Testis (tissue), 5 donors: ENCODE measurements at places on chromosomes 11 and 22. TPM values are rescaled to one million over a fixed set of nuclear protein-coding genes. Genes with fewer than 3 reads are reported as not detected.

Gene PLAAT2
- 0.43 TPM for total RNA-seq

Gene ISX
- not detected for total RNA-seq

Gene PATE2
- total RNA-seq: 1.7 TPM

Gene IFITM1
- 93.3 TPM for total RNA-seq

Gene MUC5AC
- 0.62 TPM for total RNA-seq

Gene DCDC1
- total RNA-seq: 23.7 TPM

Gene KRTAP5-2
- not detected for total RNA-seq

Gene APOBEC3C
- total RNA-seq: 58.4 TPM

Gene PCF11
- total RNA-seq: 100.0 TPM

Gene P2RX3
- total RNA-seq: 3.3 TPM

- H3K36me3 ChIP-seq: no peaks in the 10 kb centered on the region
- H3K4me1 ChIP-seq: peaks cover 5% of the 10 kb centered on the region
- no peak overlapping the region for H3K27ac ChIP-seq
- no peaks in the 10 kb centered on the region for H3K27me3 ChIP-seq
- no peak for DNase-seq
- H3K4me3 ChIP-seq: no peak overlapping the region
These were observed 61.9 kb downstream of the C11orf58 start for GRCh38 chr11:16800382-16800781.

DNA sequence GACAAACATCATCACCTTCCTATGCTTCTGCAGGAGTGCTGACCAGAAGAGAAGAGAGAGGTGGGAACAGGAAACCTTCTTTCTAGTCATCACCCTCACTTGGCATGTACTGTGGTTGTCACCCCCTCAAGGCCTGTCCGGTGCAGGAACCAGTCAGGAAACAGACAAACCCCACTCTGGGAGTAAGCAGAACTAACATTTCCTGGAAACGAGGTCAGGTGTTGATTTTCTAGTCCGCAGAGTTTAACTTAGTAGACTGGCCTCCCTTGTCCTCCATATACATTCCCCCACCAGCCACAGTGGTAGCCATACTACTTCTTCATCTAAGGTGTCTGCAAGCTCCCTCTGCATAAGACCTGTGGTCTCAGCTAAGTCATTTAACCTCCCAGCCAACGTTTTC, 80.7 kb upstream of the NCAM1 start:
- no peak overlapping the region for H3K27ac ChIP-seq
- H3K36me3 ChIP-seq: no peaks in the 10 kb centered on the region
- H3K4me3 ChIP-seq: no peak overlapping the region

GRCh38 chr11:46554213-46555147, 39.3 kb downstream of the AMBRA1 start:
- no peaks in the 10 kb centered on the region for H3K36me3 ChIP-seq
- peak overlapping the region; percentile 48 for H3K27ac ChIP-seq
- H3K4me1 ChIP-seq: peaks cover 14% of the 10 kb centered on the region

GRCh38 chr11:75562836-75563484, 907 bp downstream of the SERPINH1 start:
- peak; percentile 30 for DNase-seq
- peak overlapping the region; percentile 99 for H3K27ac ChIP-seq
- H3K36me3 ChIP-seq: no peaks in the 10 kb centered on the region
- no peaks in the 10 kb centered on the region for H3K27me3 ChIP-seq
- H3K4me3 ChIP-seq: peak overlapping the region; percentile 94
- H3K4me1 ChIP-seq: peaks cover 65% of the 10 kb centered on the region

DNA sequence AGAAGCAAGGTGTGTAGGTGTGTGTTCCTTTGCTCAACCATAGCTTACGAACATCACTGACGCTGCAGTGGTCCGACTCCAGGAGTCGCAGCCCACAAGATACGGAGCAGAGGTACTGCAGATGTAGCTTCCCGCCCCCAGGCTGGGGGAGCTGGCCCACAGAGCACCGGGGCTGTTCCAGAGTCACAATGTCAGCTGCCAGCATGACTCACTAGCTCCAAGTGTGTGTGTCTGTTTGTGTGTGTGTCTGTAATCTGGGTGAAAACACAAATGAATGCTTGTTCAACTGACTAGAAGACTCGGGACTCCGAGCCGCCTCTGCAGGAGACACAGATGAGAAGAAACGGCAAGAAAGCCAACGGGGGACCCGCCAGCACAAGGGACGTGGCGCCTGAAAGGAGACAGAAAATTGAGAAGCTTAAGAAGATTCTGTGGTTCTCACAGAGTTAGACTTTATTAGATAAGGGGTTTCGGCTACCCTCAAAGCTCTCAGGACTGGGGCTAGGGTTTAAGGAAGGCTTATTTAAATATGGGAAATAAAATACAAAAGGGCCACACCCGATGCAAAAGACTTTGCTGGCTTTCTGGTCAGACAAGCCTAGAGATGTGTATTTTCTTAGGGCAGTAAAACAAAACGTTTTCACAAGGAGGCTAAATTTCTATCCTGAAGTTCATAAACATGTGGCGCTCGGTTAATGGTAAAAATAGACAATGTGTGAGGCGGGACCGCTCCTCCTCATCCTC, 10.7 kb downstream of the VSIG10L2 start:
- H3K4me3 ChIP-seq: no peak overlapping the region
- no peaks in the 10 kb centered on the region for H3K36me3 ChIP-seq
- no peaks in the 10 kb centered on the region for H3K27me3 ChIP-seq
- DNase-seq: no peak
- no peak overlapping the region for H3K27ac ChIP-seq

DNA sequence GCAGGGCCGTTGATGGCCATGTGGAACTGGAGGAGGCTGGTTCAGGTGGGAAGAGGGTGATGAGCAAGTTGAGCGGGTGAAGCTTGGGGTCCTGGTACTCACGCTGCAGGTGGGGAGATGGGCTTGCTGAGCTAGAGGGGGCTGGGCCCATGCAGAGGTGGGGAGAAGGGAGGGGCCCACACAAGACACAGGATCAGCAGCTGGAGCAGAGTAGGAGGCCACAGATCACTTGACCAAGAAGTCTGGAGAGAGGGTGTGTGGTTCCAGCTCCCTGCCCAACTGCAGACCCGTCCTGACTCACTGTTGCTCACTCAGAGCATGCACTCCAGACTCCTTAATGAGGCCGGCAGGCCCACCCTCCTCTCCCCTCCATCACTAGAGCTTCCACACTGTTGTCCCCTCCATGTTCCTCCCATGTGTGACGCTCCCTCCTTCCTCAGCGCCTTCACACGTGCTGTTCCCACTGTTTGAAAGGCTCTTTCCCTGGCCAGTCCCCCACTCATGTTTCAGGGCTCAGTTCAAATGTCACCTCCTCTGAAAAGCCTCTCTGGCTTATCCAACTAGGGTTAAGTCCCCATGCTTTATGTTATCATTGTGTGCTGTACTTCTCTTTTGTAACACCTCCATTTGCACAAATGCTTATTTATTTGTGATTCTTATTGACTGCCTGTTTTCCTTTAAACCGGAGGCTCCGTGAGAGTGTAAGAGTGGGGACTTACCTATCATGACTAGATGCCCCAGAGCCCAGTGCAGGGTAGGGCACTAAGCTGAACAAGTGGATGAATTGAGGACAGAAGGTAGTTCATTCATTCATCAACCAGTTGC, 2.3 kb downstream of the CCDC86 start:
- no peak for DNase-seq
- H3K36me3 ChIP-seq: no peaks in the 10 kb centered on the region
- peaks cover 32% of the 10 kb centered on the region for H3K4me1 ChIP-seq
- H3K27ac ChIP-seq: no peak overlapping the region

- H3K4me3 ChIP-seq: no peak overlapping the region
- no peaks in the 10 kb centered on the region for H3K4me1 ChIP-seq
- no peaks in the 10 kb centered on the region for H3K36me3 ChIP-seq
- H3K27me3 ChIP-seq: no peaks in the 10 kb centered on the region
- no peak overlapping the region for H3K27ac ChIP-seq
These were observed 12.0 kb downstream of the PPIL2 start for GRCh38 chr22:21677606-21678443.

DNA sequence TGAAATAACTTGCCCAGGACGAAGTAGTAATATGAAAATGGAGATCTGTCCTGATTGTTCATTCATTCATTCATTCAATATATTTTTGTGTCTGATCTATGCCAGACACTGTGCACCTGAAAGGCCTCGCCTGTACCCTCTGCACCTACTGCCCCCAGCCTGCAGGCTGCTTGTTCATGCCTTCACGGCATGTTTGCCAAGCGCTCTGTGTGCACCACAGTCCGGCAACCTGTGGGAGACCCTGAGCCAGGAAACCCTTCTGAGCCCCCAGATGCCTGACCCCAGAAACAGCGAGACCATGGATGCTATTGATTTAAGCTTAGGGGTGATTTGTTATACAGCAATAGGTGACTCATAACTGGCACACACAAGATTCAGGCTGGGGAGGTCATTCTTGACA, 47.0 kb downstream of the RTL6 start:
- H3K27ac ChIP-seq: no peak overlapping the region
- no peak overlapping the region for H3K4me3 ChIP-seq
- no peak for DNase-seq
- no peaks in the 10 kb centered on the region for H3K36me3 ChIP-seq

GRCh38 chr11:20274031-20274430, 89.5 kb upstream of the HTATIP2 start:
- no peak for DNase-seq
- no peak overlapping the region for H3K27ac ChIP-seq
- no peaks in the 10 kb centered on the region for H3K36me3 ChIP-seq
- H3K4me3 ChIP-seq: no peak overlapping the region

DNA sequence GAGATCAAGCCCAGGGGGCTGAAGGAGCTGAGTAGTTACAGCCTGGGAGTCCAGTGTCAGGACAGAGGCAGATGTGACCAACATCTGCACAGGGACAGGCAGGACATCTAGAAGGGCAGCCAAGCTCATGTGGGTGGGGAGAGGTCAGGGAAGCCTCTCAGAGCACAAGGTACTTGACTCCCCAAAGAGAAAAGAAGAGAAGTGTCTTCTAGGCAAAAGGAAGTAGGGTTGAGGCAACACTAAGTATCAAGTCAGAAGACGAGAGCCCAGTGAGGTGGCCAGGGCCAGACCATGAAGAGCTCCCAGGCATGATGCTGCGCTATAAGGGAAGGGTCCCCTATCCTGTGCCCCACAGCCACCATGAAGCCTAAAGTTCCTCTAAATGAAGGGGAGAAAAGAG, 21.5 kb downstream of the RPL27A start:
- DNase-seq: no peak
- H3K4me3 ChIP-seq: no peak overlapping the region
- no peaks in the 10 kb centered on the region for H3K36me3 ChIP-seq
- H3K4me1 ChIP-seq: peaks cover 60% of the 10 kb centered on the region
- H3K27me3 ChIP-seq: no peaks in the 10 kb centered on the region
- peak overlapping the region; percentile 58 for H3K27ac ChIP-seq

DNA sequence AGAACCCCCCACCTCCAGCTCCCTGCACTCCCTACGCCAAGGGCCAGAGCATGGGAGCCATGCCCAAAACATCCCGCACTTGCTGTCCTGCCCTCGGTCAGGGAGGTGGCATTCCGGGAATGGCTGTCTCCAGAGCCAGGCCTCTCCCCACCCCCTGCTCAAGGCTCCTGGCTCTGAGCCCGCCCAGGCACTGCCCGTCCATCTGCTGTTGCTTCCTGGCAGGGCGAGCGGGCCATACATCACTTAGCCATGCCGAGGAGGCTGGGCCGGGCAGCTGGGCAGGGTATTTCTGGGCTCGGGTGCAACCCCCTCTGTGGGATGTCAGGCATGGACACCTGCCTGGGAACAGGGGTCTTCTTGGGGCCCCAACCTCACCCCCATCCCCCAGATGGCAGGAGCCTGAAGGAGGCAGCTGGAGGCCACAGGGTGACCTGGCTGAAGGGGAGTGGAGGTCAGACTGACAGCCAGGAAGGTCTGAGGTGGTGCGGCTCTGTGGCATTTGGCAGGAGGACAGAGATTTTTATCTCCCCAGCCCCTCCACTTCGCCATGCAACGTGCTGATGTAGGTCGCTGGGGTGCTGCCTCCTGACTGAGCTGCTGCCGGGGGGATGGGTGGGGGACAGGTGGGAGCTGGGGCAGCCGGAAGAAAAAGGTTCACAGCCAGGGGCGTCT, 8.7 kb upstream of the CABP7 start:
- H3K27ac ChIP-seq: no peak overlapping the region
- no peaks in the 10 kb centered on the region for H3K36me3 ChIP-seq
- H3K4me3 ChIP-seq: no peak overlapping the region

DNA sequence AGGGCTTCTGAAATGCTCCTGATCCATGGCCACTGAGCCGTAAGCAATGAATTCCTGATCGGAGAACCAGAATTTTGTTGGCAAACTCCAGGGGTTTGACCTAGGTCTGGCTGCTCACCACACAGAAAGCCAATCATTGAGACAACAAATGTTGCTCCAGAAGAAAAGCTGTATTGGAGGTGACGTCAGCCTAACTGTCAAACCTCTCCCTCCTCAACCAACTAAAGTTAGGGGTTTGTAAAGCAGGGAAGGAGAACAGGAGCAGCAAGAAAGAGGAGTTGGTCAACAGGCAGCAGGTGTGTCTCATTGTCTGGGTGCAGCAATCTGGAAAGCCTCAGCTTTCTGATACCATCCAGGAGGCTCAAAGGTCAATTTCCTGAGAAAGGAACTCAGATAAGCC, 133.7 kb upstream of the SEZ6L start:
- no peaks in the 10 kb centered on the region for H3K36me3 ChIP-seq
- H3K27me3 ChIP-seq: no peaks in the 10 kb centered on the region
